ENCODE measurements at places on chromosomes 5 and 9. TPM values are rescaled to one million over a fixed set of nuclear protein-coding genes. Genes with fewer than 3 reads are reported as not detected.

DNA sequence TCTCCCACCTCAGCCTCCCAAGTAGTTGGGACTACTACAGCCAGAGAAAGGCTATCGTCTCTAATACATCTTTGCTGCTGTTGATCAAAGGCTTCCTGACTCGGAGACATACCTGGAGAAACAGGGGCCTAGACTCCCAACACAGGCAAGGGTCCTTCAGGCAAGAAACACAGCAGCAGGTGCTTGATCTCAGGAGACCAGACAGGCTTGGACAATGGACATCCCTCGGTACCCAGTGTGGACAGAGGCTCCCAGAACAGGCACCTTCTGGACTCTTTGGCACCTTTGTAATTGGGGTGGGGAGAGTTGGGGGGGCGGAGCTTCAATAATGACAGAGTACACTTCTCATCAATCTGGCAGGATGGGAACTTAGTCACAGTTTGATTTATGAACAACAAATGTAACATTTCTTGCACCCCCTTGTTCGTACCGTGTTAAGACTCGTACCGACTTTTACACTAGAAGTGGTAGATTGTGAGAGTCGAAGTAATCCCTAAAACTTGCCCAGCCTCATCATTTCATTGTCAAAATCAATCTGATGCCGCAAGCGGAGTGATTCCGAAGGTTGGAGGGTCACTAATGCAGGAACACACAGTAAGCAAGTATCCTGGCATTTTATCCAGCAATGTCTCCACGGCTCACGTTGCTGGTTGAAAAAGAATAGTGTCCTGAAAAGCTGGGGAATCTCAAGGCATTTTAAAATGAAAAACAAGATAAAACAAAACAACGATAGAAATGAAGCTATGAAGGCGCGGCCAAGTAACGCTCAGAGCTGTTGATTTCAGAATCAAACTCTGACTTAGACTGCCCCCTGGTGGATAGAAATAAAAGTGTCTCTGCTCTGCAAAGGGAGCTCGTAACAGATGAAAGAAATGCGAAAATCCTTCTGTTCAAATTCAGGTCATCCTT, 46.4 kb upstream of the STK32A start:
- DNase-seq = no peak

The ZFP2 gene
- 0.29 TPM for total RNA-seq

The APBA1 gene
- total RNA-seq = 0.29 TPM

- DNase-seq = no peak
These were observed 78.5 kb downstream of the SHB start for GRCh38 chr9:37990404-37991015.

GRCh38 chr9:85942913-85943709, 2.2 kb downstream of the NAA35 start:
- DNase-seq = no peak

GRCh38 chr5:58187432-58188261, 272.2 kb downstream of the PLK2 start:
- no peak for DNase-seq

DNA sequence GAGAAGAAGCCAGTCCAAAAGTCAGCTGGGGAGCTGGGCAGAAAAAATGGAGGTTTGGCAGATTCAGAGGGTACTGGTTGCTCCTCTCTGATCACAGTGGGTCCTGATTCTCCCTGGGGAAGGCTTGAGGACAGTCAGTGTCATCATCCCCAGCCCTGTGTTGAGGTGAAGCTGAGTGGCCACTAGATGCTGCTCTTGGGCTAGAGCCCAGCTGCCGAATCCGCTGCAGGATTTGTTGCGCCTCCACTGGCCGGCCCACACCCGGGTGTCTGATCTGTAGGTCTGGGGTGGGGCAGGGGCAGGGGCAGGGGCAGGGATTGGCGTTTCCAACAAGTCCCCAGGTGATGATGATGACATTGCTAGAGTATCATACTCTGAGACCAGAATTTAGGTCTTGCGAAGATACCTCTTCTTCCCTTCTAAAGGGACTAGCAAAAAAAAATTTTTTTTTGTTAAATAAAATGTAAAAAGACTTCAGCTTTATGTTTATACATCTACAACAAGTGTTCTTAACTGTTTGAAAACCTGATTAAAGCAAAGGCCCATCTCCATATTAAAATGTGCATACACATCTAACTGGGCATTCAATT, 106.8 kb downstream of the PDE6A start:
- no peak for DNase-seq

DNA sequence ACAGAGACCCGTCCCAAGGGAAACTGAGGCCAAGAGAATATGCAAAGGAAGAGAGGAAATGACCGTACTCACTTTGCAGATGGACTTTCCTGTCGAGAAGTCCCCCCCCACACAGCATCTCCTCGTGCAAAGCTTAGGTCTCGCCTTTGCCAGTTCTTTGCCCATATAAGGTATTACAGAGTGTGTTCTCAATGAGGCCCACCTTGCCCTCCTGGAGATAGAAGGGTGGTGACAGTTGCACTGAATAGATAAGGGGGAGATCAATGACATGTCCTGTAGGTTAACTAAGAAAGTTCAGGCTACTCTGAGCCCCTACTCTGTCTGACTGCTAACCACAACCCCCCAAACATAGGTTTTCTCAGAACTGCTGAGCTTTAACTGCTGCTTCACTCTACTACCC, 68.2 kb upstream of the SPTLC1 start:
- DNase-seq = no peak

DNA sequence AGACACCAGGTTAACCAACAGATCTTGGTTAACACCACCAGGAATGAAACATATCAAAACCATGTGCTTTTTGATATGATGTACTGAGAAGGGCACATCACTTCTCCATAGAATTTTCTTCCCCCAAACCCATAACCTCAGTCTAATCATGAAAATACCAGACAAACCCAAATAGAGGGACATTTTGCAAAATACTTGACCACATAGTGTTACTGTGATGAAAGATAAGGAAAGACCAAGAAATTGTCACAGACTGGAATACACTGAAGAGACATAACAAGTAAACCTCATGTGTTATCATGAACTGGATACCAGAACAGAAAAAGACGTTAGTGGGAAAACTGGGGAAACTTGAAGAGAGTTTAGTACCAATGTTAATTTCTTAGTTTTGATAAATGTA, 74.9 kb upstream of the VCAN start:
- DNase-seq = no peak

DNA sequence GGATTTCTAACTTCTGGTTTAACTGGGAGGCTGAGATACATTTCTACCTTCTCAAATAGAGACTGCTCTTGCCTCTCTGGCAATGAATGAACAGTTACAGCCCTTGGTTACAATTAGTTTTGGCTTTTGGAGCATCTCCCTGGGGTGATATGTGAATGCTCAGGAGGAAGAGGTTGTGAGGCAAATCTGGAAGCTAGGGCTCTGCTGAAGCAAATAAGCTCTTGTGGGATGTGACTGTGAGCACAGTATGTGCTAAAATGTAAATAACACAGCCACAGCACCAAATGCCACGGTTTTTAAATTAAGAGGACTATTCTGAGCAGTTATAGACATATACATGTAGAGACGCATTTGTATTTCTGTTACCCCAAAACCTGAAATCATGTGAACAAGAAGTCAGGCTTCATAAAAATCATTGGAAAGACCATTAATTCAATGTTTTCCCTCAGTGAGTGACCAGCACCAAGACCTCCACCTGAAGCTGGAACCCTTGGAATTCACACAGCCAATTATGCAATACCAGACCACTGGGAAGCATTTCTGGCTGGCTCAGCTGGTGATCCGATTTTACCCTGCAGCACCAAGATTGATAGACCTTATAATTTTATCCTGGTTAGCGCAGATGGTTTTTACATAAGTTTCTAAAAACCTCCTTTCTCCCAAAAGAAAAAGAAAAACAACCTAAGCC, 3.0 kb upstream of the SLC44A1 start:
- DNase-seq = no peak

GRCh38 chr9:114694719-114695269, 12.8 kb upstream of the TEX48 start:
- DNase-seq = no peak

GRCh38 chr5:111514087-111514486, 1.8 kb upstream of the STARD4 start:
- no peak for DNase-seq
